ENCODE measurements at places on chromosomes 4 and X.
A peak's percentile ranks its signal among the peaks of the same experiment; 100 is the strongest.

- DNase-seq, result peak; percentile 98
Measured at GRCh38 chr4:113762186-113763028, 869 bp upstream of the CAMK2D start.

GRCh38 chrX:69319376-69319775 is 154.1 kb upstream of the PJA1 start:
- no peak for DNase-seq

DNA sequence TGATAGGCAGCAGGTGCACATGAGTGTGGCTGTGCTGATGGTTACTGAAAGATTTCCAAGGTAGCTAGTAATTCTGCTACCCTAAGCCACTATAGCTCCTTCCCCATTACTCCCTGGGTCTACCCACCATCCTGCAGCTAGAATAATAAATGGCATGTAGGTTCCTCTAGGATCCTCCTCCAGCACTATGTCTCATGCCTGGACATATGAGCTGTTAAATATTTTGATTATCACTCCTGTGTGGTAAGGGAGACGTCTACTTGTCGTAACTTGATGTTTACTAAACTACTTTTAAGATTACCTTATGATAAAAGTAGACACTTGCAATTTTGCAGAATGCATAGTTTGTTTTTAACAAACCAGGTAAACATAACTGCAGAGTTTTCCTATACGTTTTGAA is 35.5 kb downstream of the TET2 start:
- DNase-seq, result no peak

DNA sequence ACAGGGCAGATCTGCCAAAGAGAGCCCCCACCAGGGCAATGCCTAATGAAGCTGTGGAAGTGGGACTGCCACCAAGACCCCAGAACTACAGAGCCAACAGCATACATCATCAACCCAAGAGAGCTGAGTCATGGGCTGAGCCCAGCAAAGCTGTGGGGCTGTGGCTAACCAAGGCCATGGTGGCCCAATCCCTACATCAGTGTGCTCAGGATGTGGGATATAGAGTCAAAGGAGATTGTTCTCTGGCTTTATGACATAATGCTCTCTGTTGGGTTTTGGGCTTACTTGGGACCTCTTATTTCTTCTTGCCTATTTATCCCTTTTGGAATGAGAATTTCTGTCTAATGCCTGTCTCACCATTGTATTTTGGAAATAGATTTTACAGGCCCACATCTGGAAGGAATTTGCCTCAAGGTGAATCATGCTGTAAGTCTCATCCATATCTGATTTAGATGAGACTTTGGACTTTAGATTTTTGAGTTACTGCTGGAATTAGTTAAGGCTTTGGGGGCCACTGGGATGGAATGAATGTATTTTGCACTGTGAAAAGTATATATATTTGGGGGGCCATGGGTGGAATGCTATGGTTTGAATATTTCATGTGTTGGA is 5.4 kb upstream of the PRDM5 start:
- DNase-seq, result no peak

Measured in pancreas (tissue), 10 donors.